Cerebellar nuclear complex (tissue), 1 donor: ENCODE measurements at places on chromosomes 13 and 19.

DNA sequence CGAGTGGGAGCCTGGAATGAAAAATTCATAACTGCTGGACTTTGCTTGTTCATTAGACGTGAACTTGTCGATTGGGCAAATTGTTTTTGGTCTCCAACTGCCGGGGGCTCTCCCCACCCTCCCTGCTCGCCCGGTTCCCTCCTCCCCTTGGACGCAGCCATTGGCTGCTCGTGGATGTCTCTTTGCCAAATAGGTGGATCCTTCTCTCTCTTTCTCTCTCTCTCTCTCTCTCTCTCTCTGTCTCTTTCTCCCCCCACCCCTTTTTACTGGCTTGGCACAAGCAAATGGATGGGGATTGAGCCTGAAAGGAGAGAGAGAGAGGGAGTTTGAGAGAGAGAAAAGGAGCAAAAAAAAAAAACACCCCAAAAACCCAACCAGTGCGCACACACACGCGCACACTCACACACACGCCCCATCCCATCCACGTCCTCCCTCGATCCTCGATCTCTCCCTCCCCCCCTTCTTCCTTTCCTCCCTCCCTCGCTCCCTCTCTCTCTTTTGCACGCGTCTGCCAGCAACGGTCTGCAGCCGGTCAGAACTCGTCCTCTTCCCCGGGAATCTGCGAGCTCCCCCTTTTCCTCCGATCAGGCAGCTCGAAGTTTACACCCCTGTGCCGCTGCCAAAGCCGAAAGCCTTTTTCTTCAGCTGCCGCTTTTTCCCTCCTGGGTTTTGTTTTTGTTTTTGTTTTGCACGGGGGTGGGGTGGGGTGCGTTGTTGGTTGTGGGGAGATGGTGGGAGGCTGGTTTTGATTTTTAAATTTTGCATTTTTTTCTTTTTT lies 27.8 kb downstream of the NFIX start:
- DNase-seq = peak; percentile 92

- no peak for DNase-seq
These were observed 2.2 kb downstream of the PNMA8B start for GRCh38 chr19:46493236-46494145.

- DNase-seq = no peak
These were observed 50.8 kb downstream of the ATP11A start for GRCh38 chr13:112740502-112741131.

GRCh38 chr13:59879281-59879680 lies 284.4 kb downstream of the DIAPH3 start:
- no peak for DNase-seq

DNA sequence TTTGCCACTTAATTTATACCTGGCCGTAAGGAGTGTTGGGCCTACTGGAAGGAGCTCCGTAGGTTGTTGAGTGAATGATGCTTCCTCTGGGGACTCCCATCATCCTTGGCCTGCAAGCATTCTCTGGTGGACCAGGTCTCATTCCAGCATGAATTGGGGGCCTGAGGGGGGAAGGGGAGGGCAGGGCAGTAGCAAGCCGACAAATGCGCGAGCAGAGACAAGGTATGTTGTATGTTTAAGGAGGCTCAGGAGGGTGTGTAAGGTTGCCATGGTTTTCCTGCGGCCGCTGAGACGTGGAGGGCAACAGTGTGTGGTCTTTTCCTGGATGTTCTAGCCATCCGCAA lies 749 bp downstream of the ZNF264 start:
- no peak for DNase-seq

DNA sequence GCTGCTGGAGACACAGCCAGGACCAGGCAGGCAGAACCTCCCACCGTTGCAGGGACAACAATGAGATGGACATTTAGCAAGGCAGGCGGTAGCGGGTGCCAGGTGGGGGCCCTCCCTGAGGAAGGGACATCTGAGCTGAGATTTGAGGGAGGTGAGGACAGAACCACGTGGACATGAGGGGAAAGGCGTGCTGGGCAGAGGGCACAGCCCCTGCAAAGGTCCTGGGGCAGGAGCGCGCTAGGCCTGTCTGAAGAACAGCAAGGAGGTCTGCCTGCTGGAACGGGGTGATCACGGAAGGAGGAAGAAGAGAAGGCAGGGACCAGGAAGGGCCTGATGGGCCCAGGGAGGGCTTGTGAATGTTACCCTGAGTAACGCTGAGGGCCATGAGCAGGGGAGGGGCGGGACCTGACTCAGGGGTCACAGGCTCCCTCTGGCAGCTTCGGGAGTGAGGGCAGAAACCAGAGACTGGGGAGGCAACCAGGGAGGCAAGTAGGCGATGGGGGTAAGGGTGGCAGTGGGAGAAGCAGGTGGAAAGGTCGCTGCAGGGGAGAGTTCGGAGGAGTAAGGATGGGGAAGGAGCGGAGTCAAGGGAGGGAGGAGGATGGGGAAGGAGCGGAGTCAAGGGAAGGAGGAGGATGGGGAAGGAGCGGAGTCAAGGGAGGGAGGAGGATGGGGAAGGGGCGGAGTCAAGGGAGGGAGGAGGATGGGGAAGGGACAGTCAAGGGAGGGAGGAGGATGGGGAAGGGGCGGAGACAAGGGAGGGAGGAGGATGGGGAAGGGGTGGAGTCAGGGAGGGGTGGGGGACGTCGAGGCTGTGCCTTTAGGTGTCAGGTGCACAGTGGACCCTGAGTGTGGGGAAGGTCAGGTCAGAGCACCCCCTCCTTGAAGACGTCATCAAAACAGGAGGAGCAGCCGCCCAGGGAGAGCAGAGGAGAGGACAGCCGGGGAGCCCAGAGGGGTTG lies 15.7 kb upstream of the B3GNT3 start:
- DNase-seq = no peak

GRCh38 chr13:60467098-60467497 lies 70.1 kb downstream of the TDRD3 start:
- DNase-seq = no peak

- no peak for DNase-seq
These were observed 5.4 kb upstream of the SOX1 start for GRCh38 chr13:112061367-112062061.

DNA sequence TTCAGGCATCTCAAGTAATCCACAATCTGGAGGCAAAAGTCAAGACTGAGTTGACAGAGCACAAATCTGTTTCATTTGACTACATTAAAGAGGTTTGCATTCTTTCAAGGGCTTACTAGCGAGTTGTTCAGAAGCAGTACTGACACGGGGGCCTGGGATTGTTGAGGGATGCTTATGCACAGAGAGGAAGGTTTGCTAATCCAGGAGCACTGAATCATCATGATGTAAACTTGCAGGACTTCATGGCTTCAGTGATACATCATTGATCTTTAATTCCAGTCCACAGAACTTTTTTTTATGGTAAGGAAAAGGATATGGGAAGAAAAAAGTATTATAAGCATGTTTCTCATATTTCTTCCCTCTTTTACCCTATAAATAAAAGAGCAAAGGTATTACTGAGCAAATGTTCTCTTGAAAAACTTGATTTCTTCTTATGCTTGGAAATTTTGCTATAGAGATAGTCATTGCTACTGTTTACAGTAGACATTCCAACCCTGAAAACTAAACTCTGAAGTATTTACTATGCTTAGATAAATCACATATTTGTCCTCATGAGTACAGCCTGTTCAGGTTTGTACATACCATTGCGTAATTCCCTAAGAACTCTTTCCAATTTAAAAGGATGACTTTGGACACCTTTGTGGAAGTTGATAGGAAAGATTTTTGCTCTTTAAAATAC lies 65.8 kb upstream of the KPNA3 start:
- DNase-seq = no peak

DNA sequence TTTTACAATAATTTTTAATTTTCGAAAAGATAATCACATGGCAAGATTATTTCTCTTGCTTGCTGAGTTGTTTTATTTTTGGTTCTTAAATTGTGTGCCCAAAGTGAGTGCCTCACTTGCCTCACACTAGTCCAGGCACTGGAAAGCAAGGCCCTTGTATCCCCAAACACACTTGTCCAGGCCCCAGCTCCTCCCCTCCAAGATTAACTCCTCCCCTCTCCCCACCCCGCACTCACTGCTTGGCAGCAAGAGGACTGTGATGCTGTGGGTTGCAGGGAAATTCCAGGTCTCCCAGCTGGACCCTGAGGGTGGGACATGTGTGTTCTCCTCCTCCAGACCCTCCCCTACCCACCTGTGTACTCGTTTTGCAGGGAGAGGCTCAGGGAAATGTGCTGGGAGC lies 3.9 kb downstream of the SIGLEC12 start:
- DNase-seq = no peak

GRCh38 chr13:21025539-21025938 lies 35.8 kb downstream of the LATS2 start:
- no peak for DNase-seq

DNA sequence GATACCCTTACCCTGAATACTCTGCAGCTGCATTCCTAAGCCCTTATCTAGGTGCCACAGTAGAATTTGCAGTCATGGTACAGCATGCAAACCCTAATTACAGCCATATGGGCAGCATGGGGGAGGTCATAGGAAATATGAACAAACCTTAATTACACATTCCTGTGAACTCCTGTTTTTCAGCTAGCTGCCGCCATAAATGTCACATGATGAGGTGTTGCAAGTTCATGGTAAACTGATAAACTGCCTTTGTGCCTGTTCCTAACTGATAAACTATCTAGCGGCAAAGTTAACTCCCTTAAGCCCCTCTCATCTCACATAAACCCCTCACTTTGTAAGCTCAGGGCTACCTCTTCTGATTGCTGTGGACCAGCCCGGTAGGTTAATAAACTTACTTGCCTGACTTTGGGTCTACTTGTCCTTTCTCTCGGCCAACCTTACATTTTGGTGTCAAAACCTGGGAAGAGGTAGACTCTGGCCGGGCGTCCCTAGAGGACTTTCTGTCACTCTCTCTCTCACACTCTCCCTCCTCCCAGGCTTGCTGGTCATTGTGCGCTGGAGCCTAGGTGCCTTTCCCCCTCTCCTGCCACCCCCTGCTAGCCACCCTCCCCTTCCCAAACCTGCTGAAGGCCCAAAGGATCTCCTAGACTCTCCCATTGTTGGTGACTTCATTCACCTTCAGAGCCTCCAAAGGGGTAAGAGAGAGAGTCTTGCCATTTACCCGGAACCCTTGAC lies 43.3 kb downstream of the ZNF93 start:
- DNase-seq = no peak

DNA sequence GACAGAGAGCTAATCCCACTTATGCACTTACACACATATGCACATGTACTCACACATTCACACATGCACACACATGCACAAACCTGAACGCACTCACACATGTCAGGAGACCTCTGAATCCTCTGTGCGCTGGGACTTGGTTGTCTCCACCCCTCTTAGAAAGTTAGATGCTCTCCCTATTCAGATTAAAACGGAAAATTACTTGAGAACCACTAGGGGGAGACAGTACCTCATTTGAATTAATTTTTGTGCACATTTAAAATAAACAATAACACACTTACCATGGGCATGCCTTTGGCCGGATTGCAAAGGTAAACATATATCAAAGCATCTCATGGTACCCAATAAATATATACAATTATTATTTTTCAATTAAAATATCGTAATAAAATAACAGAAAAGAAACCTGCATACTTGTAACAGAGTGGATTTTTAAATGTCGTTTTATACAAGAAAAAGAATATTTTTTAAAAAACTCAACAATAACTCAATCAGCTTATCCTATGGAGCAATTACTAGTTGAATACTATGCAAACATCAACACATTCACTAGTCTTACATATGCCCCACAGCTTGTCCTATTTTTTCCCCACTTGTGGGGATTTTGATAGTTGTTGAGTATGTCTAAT lies 9.5 kb upstream of the LILRB4 start:
- DNase-seq = no peak

DNA sequence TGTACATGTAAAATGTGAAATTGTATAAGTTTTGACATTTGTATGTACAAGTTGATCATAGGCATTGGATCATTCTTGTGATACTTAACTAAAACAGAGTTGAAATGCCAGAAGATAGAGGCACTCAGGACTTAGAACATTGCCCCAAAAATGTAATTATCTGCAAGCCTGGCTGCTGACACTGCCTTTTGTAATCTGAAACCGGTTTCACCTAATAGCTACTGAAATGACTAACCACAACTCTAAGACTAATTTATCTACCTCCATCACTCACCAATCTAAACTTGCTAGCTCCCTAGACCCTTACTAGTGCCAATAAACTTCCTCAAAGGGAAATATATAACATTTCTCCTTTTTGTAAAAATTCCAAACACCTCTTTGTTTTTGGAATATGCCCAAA lies 2596.2 kb downstream of the PCDH9 start:
- no peak for DNase-seq

- no peak for DNase-seq
These were observed 8.1 kb upstream of the ICAM1 start for GRCh38 chr19:10262771-10263170.

GRCh38 chr19:916645-917322 lies 349 bp upstream of the KISS1R start:
- no peak for DNase-seq

GRCh38 chr13:100859861-100860260 lies 185.3 kb upstream of the TMTC4 start:
- no peak for DNase-seq

DNA sequence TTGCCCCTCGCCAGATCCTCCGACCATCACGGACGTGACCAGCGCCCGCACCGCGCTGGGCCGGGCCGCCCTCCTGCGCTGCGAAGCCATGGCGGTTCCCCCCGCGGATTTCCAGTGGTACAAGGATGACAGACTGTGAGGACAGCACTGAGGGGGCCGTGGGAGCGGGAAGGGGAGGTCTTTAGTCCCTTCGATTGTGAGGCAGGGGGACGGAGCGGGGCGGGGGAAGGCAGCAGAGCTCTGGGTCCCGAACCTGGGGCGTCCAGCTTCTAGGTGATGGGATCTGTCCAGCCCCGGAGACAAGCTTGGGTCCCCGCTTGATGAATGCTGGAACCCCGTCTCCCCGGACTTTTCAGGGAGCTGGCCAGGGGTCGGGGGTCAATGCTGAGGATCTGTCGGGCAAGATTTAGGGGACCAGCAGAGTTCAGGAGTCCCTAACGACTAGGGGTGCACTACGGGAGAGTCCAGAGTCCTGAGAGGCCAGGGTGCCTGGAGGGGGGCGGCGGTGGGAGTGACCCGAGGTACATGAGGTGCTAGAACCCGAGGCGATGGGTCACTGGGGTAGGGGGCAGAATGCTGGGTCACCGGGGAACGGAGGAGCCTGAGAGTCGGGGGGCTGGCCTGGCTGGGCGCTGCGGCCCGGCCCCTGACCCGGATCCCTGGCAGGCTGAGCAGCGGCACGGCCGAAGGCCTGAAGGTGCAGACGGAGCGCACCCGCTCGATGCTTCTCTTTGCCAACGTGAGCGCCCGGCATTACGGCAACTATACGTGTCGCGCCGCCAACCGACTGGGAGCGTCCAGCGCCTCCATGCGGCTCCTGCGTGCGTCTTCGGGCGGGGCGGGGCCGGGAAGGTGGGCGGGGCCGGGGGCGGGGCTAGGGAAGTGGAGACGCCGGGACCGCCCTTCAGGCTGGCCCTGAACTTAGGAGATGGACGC lies 14.6 kb downstream of the VSIG10L start:
- no peak for DNase-seq
